ENCODE measurements at places on chromosomes 6 and 20.

DNA sequence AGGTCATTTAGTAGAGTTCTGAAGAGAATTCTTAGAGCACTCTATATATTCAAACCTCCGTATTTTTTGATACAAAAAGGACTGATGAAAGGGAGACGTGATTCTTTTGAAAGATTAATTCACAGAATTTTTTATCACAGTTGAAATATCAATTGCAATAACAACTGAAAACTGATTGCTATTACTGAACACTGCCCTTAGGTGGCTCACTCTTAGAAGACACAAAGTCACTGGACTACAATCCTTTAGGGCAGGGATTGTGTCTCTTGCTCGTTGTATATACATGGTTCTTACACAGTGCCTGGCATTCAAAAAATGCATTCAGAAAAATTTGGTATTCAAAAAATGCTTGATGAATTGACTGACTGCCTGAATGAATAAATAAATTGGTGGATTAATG is 17.1 kb upstream of the CALHM6 start:
- DNase-seq = no peak

DNA sequence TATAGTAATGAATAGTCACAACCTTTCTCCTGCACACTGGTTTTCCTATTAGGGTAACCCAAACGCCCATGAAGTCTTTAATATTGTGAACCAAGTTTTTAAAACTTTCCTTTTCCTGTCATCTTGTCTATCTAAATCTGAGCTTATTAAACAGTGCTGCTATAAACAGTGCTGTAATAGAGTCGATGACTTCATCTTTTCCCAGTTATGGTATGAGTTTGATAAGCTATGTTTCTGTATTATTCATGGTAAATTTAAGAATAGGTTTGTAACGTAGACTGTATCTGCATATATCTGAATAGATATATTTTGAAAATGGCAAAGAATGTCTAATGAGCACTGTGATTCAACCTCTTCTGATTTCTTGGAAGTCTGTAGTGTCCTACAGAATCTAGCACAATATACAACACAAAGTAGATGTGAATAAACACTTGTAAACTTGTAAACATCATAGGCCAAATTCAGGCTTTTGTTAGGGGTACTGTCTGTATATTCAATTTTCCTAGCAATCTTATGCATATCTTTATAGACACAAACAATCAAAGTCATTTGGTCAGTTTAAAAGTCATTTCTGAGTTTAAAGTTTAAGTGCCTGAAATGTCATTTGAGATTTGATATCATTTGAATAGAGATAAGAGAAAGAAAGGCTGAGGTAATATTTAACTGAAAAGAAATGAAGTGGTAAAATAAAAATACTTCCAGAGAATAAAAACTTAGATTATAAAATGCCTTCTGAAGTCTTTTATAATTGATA is 155.5 kb downstream of the PTPRK start:
- no peak for DNase-seq

- DNase-seq = no peak
Observed at GRCh38 chr6:129789974-129790373, 71.1 kb downstream of the TMEM244 start.

DNA sequence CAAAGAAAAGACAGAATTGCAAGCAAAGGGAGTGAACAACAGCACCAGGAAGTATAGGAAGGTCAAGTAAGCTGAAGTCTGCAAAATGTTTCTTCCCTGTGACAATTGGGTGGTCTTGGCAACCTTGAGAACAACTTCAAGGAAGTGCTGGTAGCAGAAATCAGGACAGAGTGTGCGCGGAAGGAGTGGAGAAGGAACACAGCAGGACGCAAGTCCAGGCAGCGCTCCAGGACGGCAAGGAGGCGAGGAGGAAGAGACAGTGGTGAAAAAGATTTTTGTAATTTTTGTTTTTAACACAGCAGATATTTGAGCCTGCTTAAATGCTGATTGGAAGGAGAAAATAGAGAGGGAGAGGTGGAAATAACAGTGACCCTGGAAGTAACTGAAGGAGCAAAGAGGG is 141.7 kb downstream of the F13A1 start:
- DNase-seq = no peak

- DNase-seq = no peak
Observed at GRCh38 chr6:157596886-157597285, 215.9 kb downstream of the ZDHHC14 start.

DNA sequence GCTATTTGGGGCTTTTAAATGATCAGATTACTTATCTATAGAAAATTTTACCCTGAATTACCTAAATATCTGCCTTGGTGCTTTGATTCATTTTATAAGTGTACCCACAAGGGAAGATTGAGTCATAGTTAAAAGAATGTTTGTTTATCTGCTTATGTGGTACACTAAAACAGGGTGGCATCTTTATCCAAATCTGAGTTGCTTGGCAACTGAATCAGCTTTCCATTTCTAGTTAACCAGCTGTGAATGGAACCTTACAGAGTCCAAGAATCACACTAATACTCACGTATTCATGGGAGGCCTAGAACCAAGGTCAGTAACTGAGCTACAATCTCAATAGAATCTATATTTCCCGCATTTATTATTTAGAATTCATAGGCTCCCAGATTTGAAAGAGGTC is 44.0 kb upstream of the CAP2 start:
- no peak for DNase-seq

DNA sequence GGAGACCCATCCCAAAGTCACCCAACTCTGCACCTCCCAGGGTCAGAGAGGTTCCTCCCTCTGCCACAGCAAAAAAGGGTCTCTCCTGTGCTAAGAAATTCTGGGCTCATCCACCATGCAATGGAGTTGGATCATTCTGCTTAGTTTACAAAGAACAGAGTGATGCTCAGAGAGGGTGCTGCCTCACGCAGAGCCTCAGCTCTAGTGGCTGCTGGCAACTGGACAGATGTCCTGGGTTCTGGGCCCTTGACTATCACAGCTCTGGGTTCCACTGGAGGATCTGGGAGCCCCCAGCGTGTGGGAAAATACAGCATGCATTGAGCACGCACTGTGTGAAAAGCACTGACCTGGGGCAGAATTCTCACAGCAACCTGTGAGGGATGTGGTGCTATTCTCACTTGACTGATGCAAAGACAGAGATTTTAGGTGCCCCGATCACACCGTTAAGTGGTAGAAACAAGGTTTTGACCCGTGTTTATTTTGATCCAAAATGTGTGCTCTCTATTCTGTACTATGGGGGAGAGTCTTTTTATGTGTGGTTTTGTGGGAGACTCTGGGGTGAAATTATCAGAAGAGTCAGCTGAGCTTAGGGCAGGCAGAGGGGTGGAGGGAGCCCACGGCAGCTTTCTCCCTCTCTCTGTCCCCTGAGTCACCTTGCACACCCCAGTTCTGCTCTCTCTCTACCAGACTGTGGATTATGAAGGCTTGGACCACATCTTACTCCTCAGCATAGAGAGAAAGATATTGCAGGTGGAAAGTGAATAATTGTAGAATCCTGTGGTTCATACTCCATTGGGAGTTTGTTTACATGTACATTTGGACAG is 19.9 kb downstream of the TREML4 start:
- no peak for DNase-seq

DNA sequence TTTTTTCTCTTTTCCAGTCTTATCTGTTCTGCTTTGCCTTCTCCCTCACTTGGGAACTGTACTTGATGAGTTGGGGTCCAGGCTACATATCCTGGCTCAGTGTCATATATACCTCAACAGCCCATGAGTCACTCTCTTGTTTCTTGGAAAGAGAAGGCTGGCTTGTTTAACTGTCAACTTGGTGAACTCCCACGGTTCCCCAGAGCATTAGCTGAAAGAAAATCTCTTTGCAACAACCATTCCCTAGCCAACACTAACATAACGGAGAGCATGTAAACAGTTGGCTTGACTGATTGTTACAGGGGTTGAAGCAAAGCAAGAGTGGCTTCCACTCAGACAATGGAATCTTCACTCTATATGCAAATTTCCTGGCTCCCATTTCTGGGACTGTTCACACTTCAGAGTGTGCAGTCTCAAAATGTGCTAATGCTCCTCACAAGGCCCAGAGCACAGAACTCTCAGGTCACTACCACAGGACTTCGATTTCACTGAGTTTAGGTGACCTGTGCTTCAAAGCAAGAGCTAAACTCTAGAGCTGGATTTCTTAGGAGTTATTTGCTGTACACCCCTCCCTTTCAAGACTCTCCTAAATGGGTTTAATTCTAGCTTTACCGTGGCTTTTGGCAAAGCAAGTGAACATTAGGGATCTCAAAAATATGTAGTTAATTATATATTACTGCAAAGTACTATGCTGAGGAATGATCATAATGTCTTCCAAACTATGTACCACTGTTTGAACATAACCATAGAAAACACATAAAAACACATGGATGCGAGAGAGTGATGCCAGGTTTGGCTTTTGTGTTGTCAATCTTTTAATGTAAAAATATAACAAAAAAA is 609.8 kb downstream of the RFPL4B start:
- DNase-seq = no peak

DNA sequence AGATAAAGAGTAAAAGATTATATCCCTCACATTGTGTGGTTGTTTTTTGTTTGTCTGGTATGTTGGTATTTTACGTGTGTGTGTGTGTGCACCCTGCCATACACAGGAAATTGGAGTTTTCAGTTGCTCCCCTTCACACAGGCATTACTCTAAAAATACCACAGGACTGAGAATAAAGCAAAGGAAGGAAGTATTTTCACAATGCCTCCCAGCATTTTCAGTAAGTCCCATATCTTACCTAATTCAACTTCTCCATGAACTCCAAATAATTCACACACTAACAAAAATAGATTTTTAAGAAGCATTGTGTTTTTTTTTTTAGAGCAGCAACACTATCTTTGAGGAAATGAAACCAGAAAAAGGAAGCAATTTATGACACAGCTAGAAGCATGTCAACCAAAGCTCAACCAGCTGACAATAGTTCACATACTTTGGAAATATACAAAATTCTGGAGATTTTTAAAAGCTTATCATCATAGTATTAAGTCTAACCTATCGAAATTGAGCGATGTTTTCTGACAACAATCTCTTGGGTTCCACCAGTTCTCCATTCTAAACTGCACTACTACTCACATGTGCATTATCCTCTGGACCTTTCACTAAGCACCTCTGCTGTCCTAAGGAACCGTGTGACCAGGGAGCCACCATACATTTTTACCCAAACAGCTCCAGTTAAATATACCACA is 2.1 kb downstream of the UBE2J1 start:
- DNase-seq = no peak

DNA sequence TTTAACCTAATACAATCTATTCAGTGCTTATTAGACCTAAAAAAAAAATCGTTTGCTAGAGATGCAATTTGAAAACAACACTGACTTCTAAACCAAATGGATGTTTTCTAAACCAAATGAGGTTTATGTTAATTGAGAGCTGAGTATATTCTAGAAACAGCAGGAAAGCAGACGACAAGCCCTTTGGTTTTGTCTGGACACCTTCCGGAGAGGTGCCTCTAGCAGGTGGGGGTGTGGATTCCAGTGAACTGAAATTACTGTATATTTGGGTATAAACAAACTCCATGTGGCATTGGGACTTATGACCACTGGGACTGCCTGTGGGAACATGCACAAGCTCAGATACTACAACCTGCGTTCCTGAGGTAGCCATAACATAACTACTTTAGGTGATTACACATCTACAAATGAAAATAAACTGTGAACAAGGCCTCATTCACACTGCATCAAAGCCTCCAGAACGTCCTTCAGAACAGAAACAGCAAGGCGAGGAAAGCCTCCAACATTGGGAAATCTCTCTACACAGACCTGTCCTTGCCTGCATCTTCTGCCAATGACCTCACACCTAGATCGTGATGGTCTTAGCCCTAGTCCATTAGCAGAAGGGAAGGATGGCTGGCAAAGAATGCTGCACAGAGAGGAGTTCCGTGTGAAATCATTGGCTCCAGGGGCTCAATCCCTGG is 206.8 kb upstream of the FOXQ1 start:
- no peak for DNase-seq

GRCh38 chr20:25165128-25165527 is 30.4 kb upstream of the ENTPD6 start:
- no peak for DNase-seq

DNA sequence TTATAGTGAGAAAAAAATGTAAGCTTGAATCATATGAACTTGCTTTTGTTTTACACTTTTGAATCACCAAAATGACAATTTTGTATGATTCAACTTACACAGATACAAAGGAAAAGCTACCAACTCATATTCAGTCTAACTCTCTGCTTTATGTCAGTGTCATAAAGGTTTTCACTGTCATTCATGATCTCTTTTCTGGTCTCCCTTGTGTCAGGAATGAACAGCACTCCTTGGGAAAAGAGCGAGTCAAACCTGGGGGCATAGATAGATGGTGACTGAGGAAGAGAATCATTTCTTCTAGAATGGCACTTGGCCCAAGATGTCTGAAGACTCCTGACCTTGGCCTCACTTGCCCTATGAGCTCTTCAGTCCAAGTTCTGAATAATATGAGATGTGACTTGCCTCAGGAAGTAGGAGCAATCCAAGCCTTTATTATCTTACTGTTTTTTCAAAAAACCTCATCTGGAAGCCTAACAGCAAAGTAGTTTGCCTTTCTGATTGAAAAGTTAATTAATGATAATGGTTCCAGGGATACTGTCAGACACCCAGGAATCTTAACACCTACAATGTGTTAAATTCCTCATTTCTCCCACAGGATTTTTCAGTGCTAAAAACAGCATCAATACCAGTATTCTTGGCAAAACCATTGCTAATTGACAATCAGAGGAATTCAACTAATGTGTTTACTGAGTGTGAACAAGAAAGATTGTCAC is 270.0 kb upstream of the HSF2 start:
- DNase-seq = no peak

DNA sequence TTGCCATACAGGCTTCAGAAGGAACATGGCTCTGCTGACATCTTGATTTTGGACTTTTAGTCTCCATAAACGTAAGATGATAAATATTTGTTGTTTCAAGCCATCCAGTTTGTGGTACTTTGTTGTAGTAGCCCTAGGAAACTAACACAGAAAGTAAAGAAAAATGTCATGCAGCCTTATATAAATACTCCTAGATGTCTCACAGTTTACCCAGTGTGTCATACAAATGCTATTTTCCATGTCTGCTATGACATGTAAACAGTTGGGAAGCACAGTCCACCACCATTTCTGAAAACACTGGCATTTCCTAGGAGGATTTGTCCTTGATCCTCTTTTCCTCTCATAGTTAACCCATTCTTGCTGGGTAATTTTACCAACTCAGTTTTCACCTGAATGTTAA is 30.6 kb upstream of the ME1 start:
- no peak for DNase-seq

DNA sequence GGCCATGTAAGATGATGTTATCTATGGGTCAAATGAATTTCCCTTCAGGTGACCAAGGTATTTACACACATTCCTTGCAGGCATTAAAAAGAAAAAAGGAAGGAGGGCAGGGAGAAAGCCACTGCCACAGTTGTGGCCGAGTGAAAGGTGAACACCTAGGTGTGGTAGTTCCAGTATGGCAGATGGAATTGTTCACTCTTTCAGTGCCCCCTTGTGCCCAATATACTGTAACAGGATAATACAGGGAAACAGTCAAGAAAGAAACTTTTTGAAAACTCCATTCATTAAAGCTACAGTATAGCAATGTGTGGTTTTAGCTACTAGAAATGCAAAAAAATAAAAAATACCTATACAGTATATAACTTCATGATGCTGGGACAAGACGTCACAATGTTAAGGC is 52.1 kb downstream of the BMP2 start:
- DNase-seq = no peak

GRCh38 chr6:78749326-78749725 is 118.0 kb upstream of the IRAK1BP1 start:
- DNase-seq = no peak

Measured in progenitor cell of endocrine pancreas (in vitro differentiated cells).